ENCODE measurements at places on chromosomes 13 and 19.

DNA sequence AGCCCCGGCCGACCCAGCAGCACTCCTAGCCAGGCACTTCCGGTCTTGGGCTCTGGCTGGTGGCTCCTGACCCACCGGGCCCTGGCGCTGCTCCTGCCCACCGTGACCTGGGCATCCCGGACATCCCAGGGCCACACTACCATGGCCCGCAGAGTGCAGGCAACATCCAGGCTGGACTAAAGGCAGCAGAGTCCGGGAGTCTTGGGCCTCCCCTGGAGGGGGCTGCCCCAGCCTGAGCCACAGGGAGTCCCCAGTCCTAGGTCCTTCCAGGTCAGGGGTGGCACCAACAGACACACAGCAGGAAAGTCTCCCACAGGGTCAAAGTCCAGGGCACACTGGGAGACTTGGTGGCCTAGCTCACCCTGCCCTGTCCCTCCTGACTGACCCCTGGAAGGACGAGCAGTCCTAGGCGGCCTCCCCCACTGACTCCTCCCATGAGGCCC lies 10.8 kb downstream of the LSM4 start:
- DNase-seq = no peak

GRCh38 chr19:21569494-21569865 lies 64.1 kb downstream of the ZNF429 start:
- DNase-seq = no peak

GRCh38 chr13:101346942-101347728 lies 69.2 kb downstream of the NALCN start:
- no peak for DNase-seq

DNA sequence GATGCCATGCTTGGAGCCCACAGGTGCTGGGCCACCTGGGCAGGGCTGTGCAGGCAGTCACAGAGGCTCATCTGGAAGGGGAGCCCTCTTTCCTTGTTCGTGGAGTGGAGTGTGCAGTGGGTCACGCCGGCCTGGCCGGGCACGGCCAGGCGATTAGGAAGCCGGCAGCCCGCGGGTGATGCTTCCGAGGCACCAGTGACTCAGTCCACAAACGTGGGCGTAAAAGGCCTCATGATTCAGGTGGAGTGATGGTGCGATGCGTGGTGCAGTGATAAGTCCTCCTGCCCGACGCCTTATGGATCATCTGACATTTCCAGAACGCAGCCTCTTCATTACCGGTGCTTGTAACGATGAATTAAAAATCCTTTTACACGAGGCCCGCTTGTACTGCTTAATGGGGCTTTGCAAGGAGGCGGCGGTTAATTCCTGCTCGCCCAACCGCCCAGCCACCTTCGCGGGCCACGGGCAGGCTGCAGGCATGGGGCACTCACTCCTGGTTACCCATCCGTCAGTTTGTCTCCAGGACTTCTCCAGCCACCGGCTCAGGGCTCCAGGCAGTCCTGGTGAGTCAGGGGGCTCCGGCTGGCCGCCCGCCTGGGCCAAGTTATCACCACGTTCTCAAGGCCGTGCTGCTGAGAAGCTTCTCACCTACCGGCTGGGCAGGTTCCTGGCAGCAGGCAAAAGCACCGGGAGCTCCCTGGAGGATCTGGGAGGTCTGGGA lies 172.4 kb downstream of the KDM4B start:
- no peak for DNase-seq

- DNase-seq = no peak
Measured at GRCh38 chr19:52196256-52196967, 6.6 kb downstream of the PPP2R1A start.

GRCh38 chr13:46296115-46296822 lies 84.5 kb downstream of the LRRC63 start:
- DNase-seq = no peak

DNA sequence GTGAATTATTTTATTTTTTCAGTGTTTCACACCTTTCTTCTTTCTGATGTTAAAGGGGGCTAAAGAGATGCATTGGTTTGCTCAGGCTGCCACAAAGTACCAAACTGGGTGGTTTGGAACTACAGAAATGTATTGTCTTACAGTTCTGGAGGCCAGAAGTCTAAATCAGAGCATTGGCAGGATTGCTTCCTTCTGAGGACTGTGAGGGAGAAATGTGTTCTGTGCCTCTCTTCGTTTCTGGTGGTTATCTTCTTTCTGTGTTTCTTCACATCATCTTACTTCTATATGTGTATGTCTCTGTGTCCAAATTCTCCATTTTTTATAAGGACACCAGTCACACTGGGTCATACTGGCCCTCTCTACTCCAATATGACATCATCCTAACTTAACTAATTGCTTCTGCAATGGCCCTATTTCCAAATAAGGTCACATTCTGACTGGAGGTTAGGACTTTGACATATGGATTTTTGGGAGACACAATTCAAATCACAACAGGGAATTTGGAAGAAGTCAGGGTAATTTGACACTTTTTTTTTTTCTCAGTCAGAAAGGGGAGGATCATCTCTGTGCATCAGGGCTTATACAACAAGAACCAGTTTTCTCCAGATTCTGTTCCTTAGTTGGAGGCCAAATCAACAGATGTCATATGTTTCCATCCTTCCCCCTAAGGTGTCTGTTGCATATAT lies 188.2 kb downstream of the KCNRG start:
- no peak for DNase-seq

- DNase-seq = no peak
Measured at GRCh38 chr19:4067396-4068046, 822 bp upstream of the ZBTB7A start.

GRCh38 chr19:33332248-33332647 lies 29.9 kb upstream of the CEBPA start:
- no peak for DNase-seq

- DNase-seq = no peak
Measured at GRCh38 chr13:28161370-28161769, 23.0 kb downstream of the PAN3 start.

DNA sequence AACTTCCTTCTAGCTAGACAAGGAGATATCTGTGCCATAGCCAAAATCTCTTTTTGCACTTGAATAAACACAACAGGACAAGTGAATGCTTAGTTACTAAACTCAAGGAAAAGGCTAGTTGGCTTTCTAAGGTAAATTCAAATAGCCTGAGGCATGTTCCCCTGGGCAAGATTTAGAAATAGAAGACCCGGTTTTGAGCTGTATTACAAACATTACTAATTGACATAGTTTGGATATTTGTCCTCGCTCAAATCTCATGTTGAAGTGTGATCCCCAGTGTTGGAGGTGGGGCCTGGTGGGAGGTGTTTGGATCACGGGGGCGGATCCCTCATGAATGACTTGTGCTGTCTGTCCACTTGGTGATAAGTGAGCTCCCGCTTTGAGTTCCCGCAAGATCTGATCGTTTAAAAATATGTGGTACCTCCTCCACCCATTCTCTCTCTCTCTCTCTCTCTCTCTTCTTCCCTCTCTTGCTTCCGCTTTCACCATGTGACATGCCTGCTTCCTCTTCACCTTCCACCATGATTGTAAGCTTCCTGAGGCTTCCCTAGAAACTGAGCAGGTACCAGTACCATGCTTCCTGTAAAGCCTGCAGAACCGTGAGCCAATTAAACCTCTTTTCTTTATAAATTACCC lies 3.9 kb upstream of the KBTBD6 start:
- DNase-seq = no peak

All from NCI-H1092 (cell line).